Stimulated activated CD8-positive, alpha-beta memory T cell treated with anti-CD3 and anti-CD28 coated beads, Interleukin-2, amount 100 ng/mL, for 1 hour (primary cell): ENCODE measurements at places on chromosomes 1 and 21.

- DNase-seq, result no peak
These were observed 39.4 kb downstream of the PIK3C2B start for GRCh38 chr1:204455063-204455830.

- DNase-seq, result no peak
These were observed 76.9 kb upstream of the KAZN start for GRCh38 chr1:14521622-14522021.

GRCh38 chr1:43565600-43566360 is 35.1 kb downstream of the PTPRF start:
- no peak for DNase-seq

DNA sequence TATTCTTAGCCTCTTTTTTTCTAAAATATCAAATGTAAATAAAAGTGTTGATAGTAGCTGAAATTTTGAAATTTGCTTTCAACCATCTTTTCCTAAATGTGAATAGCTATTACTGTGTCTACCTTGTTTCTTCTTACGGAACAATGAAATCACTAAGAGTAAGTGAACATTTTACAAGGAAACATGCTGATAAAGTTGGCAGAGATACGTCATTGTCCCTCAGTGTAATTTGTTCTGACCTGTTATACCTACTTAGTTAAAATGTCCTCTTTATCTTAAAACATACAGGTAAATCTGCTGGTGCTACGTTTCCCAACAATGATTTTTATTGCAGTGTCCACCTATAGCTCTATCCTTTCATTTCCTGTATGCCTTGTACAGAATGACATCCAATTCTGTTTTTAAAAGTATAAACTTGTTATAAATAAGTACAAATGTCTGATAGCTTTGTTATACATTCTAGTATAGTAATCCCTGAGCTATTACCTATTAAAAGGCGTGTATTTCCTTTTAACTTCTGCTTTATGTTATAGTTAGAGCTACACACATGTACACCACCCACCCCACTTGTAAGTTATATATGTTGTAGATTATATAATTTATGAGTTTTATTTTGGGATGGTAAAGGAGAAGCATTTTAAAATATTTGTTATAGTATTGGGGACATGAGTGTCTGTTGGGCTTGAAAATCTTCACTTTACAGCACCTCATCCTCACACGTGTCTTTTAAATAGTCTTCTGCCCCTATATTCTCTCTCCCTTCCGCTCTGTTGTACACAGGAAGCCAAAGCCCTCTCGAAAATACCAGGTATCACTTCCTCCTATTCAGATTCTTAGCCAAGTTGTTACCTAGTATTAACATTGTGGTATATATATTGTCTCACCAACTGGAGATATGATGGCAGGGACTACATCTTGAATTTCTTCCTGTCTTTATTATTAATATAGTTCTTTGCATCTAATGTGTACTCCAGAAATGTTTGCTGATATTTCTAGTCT is 25.2 kb downstream of the LAMC1 start:
- DNase-seq, result no peak

- no peak for DNase-seq
These were observed 40.4 kb upstream of the GOLT1A start for GRCh38 chr1:204254031-204254661.

- DNase-seq, result peak; percentile 44
These were observed 14.4 kb upstream of the CD101 start for GRCh38 chr1:116987256-116987555.

- no peak for DNase-seq
These were observed 2.3 kb downstream of the COQ8A start for GRCh38 chr1:226942392-226942791.

- no peak for DNase-seq
These were observed 20.6 kb upstream of the KIF21B start for GRCh38 chr1:201044119-201044518.

GRCh38 chr1:57578680-57579079 is 154.8 kb upstream of the DAB1 start:
- DNase-seq, result no peak

GRCh38 chr1:205344066-205344928 is 12.4 kb downstream of the KLHDC8A start:
- peak; percentile 17 for DNase-seq

GRCh38 chr1:38569932-38570656 is 289.5 kb downstream of the RRAGC start:
- DNase-seq, result no peak

- DNase-seq, result no peak
These were observed 87.2 kb downstream of the SPAG17 start for GRCh38 chr1:118097622-118098348.

DNA sequence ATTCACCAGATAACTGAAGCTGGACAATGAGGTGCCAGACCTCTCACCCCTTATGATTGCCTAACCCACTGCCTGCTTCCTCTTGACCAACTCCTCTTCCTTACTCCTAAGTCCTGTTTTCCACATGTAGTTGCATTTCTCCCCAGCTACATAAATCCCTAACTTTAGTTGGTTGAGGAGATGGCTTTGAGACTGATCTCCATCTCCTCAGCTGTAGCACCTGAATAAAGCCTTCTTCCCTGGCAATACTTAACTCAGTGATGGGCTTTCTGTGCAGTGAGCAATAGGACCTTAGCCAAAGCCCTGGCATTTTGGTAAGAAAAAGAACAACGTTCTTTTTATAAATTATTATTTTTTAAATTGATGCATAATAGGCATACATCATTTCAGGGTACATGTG is 691.1 kb downstream of the MATN1 start:
- DNase-seq, result no peak

- no peak for DNase-seq
These were observed 399.3 kb downstream of the AJAP1 start for GRCh38 chr1:5053744-5054143.

DNA sequence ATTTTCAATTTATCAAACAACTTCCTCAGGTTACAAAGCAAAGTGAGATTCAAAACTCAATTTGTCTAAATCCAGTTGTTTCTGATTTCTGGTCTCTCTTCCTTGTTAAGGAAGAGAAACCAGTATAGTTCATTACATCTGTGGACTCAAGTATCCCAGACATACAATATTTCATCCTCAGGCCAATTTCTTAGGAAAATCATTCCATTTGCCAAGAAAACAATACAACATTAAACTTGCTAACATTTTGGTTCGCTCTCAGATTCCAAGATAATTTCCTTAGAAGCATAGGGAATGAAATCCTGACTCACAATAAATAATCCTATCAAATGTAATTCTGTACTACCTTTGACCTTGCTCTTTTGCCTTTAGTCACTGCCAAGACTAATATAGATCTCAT is 11.2 kb upstream of the TTLL7 start:
- DNase-seq, result no peak

GRCh38 chr1:223341121-223341520 is 22.9 kb downstream of the SUSD4 start:
- DNase-seq, result no peak

GRCh38 chr1:74266001-74266400 is 30.8 kb downstream of the TNNI3K start:
- no peak for DNase-seq

- DNase-seq, result no peak
These were observed 2.2 kb downstream of the FBXO28 start for GRCh38 chr1:224116131-224116530.

GRCh38 chr1:7572654-7573152 is 198.4 kb upstream of the VAMP3 start:
- DNase-seq, result no peak
